ENCODE measurements at places on chromosomes 6 and 20.

- DNase-seq = no peak
Observed at GRCh38 chr6:157169226-157169625, 154.1 kb downstream of the TMEM242 start.

- DNase-seq = no peak
Observed at GRCh38 chr6:101830501-101831031, 437.1 kb downstream of the GRIK2 start.

DNA sequence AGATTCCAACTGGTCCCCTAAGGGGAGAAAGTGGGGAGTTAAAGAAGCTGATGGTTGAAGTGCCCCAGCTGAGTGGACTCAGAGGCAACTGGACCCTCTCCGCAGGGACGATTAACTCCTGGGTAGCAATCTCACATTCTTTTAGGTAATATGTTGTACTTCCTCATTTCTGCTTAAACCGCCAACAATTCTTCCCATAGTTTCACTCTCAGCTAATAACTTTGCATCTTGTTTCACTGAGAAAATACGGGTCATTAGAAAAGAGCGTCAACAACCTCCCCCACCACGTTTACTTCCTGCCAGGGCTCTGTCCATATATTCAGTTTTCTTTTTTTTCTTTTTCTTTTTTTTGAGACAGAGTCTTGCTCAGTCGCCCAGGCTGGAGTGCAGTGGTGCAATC lies 39.5 kb upstream of the CHD6 start:
- no peak for DNase-seq

DNA sequence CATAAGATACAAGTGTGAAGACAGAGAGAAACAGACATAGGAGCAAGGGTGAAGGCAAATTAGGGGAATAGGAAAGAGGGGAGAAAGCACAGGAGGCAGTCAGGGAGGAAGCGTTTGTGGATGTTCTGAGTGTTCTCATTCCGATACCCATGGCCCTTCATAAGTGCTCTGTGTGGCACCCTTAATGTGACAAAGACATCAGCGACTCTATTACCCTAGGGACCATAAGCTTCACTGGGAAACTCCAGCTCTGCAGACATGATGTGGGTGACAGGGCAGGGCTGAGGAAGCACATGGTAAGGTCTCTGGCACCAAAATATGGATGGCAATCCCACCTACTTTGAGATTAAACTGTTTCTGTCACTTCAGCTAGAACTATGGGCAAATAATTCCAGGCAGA lies 33.0 kb downstream of the F13A1 start:
- no peak for DNase-seq

GRCh38 chr20:18747090-18747489 lies 66.5 kb upstream of the SCP2D1 start:
- DNase-seq = no peak

- no peak for DNase-seq
Observed at GRCh38 chr6:61977947-61978346, 308.1 kb downstream of the KHDRBS2 start.

DNA sequence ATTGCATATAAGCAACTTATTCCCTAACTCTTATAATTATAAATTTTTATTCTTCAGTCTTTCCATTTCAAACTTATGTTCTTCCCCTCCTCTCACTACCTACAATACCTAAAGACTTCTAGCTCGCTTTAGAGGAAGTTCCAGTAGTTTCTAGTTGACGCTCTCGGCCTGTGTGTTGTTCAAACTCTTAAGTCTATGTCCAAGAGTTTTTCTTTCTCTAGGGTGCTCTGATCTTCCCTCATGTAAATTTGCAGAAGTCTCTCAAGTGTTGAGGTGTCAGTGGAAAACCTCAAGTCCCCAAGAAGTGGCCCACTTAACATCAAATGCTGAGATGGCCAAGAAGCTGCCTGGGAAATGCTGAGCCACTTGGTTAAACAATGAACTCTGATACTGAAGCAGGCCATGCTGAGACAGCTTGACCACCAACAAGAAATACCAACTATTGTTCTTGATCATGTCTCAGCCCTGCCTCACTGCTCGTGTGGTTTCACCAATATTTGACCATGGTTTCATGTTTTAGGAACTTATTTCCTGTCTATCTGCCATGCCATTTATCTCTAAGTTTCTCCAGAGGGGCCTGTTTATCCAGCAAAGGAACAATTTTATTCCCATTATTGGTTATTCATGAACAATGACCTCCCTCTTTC lies 100.9 kb upstream of the TCF21 start:
- DNase-seq = no peak

DNA sequence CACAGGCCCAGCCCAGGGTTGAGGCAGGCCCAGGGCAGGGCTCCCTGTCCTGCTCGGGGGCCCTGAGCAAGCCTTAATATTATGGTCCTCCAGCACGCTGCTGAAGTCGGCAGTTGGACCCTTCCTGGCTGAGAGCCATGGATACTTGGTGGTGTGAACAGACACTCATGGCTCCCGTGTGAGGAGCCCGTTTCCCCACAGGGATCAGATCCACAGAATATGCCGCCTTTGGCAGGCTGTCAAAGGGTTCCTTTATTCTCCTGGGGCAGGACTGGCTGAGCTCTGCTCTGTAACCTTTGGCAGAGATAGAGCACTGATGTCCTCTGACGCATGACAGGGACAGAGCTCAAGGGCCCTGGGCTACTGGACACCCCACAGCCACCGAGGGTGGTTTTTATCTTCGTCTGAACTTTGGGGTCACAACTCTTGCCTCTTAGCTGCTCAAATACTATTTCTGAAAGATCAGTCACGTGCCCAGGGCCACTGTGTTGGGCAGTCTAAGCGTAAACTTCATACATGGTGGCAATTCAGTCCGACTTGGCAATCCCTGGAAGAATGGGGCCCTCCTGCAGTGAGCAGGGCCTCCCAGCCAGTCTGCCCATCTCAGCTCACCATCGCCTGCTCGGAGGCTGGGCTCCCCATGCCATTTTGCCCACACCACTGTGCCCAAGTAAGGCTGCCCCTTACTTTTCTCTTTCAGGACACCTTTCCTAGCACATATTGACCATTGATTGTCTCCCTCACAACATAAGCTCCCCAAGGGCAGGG lies 49.1 kb downstream of the TTI1 start:
- DNase-seq = no peak

GRCh38 chr20:20520776-20521175 lies 152.9 kb downstream of the INSM1 start:
- DNase-seq = no peak

DNA sequence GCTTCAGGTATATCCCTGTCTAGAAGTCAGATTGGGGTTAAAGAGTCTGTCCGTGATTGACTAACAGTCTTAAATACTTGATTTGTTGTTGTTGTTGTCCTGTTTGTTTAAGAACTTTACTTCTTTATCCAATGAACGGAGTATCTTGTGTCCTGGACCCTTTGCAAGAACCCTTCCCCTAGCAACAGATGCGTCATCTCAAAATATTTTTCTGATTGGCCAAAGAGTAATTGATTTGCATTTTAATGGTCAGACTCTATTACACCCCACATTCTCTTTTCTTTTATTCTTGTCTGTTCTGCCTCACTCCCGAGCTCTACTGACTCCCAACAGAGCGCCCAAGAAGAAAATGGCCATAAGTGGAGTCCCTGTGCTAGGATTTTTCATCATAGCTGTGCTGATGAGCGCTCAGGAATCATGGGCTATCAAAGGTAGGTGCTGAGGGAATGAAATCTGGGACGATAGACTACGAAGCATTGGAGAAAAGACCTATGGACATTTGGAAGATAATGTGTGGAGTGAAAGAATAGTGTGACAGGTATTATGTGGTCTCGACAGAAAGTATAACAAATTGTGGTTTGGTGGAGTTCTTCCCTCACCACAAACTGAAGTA lies at the start of gene HLA-DRA:
Gene HLA-DRA (plus strand): TSS at position 286 of the 613 bp plus-strand sequence. CDS start 64 bp downstream, at position 350.
- peak; percentile 40 for DNase-seq

- no peak for DNase-seq
Observed at GRCh38 chr20:23002276-23002675, 32.8 kb upstream of the SSTR4 start.

DNA sequence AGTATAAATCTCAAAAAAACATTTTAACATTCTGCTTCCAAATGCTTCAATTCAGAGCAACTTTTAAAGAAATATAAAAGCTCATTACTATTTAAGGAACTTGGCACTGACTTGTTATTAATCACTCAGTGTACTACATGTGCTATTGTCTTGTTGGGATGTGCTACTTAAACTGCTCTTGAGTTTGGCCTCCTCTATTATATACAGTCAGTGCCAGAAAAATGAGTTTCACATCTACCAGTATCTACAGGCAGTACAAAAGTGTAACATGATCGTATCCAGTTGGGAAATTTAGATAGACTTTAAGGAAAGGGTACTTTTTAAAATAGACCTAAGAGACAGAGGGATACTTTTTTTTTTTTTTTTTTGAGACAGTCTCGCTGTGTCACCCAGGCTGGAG lies 627.3 kb upstream of the SLC35B3 start:
- DNase-seq = no peak

DNA sequence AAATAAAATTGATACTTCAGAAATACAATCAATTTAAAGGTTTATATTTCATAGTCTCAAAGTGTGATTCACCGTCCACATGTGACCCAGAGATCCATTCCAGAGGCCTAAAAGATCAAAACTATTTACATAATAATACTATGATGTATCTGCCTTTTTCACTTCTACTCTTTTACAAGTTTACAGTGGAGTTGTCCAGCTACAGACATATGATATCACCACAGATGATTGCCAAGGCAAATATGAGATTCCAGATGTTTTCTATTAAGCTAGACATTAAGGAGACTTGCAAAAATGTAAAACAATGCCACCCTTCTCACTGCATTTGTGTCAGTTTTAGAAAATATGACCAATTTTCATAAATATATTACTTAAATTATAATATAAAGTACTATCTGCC lies 443.7 kb downstream of the GJA1 start:
- DNase-seq = no peak

DNA sequence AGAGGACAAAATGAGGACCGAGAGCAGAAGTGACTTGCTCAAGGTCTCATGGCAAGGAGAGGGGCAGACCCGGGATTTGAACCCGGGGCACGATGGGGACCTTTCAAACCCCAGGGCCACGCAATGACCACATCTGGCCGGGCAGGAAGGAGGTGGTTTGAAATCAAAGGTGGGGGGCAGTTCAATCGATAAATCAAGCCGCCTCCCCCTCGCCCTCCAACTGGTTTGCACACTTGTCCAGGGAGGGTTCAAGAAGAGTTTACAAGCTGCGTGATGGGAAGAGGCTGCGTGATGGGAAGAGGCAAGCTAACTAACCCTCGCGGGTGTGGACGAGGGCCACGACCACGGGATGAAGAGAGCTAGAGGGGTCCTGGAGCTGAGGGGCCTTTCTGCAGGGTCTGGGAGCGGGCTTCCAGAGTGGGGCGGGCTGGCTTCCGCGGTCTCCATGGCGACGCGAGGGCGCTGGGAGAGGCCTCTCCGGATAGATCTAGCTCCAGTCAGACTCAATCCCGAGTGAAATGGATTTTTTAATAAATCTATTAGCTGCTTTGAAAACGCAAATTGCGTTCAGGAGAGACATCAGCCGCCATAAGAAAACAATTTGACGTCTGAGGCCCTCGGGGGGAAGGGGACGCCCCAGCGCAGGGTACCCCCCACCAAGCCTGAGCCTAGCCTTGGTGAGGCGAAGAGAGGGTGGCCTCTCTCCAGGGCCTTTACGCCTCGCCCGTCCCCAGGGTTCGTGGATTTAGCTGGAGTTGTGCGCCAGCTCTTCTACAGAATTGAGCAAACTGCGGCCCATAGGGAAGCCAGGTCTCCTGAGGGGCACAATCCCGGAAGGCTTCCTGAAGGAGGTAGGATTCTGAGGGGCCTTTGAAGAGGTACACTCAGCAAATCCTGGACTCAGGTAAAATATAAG lies 143.9 kb downstream of the GRM4 start:
- DNase-seq = no peak

DNA sequence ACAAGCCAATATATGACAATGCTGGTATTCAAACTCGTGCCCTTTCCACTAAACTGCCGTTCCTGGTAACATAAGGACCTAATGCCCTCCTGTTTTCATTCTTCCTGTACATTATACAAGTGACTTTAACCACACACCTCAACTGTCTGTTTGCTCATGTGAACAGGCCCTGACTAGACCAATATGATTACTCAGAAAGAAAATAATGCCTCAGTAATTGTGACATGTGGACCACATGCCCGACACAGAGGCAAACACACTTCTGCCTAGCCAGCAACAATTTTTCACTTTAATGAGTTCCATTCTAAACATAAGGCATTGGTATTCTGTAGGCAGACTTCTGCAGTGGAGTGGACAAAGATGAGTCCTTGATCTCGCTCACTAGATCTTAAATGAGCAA lies 30.0 kb downstream of the SLC22A16 start:
- DNase-seq = no peak

GRCh38 chr20:62872184-62872847 lies 10.7 kb upstream of the TCFL5 start:
- DNase-seq = no peak

DNA sequence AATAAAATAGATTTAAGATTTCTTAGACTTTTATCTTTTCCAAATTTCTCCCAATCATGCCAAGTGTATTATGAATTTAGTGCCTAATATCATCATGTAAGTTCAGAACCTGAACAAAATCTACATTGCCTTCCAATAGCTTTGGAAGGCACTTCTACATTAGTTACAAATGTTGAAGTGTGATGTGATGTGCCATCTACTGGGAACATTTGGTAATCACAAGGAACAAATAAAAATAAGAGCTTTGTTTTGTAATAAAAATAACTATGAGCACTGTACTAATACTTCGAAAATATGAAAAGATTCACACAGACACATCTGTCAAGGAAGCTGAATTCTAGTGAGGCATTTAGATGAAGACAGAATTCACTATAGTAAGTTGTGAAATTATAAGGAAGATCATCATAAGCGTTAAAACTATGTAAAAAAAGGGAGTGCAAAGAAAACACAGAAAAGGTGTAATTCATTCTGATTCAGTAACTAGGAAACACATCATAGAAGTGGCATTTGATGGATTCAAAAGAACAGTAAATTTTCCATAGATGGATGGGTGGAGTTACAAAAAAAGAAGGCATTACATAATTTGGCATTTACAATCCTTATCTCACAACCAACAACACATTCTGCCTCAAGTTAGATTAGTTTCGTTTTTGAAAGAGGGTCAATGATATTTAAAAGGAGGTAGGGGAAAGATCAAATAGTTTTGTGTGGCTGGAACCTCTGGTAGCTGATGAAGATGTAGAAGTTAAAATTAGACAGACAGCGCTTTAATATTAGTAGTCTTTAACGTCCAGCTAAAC lies 161.0 kb downstream of the ASCC3 start:
- DNase-seq = no peak

GRCh38 chr6:13372076-13372475 lies 43.7 kb upstream of the TBC1D7 start:
- no peak for DNase-seq

DNA sequence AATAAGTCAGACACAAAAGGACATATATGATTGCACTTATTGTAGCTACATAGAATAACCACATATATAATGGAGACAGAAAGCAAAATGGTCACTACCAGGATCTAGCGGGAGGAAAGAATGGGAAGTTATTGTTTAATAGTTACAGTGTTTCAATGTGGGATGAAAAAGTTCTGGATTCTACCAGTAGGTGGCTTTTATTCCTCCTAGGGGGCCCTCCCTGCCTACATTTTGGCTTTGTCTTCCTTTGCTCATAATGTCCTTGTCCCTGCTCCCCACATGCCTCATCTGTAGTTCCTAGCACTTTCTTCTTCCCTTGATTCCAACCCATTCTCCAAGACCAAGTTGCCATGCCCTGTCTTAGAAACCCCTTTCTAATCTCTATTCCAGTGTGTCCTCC lies 16.3 kb downstream of the ZNF133 start:
- no peak for DNase-seq

GRCh38 chr6:82573254-82573972 lies 209.8 kb downstream of the TPBG start:
- DNase-seq = no peak

GRCh38 chr6:125769147-125769783 lies 19.8 kb downstream of the HEY2 start:
- no peak for DNase-seq

GRCh38 chr6:37966801-37967200 lies 147.3 kb downstream of the ZFAND3 start:
- DNase-seq = no peak
